ENCODE measurements at places on chromosomes 16 and 17.

- DNase-seq: no peak
These were observed 1.2 kb upstream of the C17orf99 start for GRCh38 chr17:78144736-78145641.

GRCh38 chr17:77834170-77835115 lies 124.1 kb upstream of the TNRC6C start:
- no peak for DNase-seq

- DNase-seq: no peak
These were observed 193.9 kb upstream of the SOX9 start for GRCh38 chr17:71926746-71927398.

- no peak for DNase-seq
These were observed 133.5 kb downstream of the RGS9 start for GRCh38 chr17:65270499-65271253.

- no peak for DNase-seq
These were observed 13.2 kb upstream of the MPRIP start for GRCh38 chr17:17028878-17029535.

DNA sequence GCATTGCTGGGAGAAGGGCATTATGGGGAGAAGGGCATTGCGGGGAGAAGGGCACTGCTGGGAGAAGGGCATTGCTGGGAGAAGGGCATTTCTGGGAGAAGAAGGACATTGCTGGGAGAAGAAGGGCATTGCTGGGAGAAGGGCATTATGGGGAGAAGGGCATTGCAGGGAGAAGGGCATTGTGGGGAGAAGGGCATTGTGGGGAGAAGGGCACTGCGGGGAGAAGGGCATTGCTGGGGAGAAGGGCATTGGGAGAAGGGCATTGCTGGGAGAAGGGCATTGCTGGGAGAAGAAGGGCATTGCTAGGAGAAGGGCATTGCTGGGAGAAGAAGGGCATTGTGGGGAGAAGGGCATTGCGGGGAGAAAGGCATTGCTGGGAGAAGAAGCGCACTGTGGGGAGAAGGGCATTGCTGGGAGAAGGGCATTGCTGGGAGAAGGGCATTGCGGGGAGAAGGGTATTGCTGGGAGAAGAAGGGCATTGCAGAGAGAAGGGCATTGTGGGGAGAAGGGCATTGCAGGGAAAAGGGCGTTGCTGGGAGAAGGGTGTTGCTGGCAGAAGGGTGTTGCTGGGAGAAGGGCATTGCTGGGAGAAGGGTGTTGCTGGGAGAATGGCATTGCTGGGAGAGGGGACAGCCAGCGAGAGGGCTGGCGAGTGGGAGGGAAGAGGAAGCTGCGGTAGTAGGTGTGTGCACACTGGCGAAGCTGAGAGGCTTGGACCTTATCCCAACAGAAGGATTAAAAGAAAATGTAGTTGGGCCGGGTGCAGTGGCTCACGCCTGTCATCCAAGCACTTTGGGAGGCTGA lies 4.6 kb upstream of the PYDC1 start:
- no peak for DNase-seq

DNA sequence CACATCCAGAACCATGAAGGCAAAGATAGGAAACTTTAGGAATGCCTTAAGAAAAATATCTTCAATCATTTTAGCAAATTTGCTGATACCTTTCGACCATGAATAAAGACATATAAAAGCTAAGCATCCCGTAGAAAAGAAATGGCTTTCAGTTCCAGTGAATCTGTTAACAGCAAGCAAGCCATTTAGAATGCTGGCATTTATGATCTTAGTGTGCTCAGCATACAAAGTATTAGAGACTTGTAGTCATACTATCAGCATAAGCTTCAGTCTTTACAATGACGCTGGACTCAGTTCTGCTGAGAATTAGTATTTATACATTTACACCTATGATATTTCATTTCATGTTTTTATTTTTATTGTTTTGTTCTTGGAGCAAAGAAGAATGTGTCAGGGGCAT lies 38.7 kb downstream of the VAT1L start:
- DNase-seq: no peak

GRCh38 chr17:80924807-80925610 lies 66.6 kb upstream of the CHMP6 start:
- no peak for DNase-seq

DNA sequence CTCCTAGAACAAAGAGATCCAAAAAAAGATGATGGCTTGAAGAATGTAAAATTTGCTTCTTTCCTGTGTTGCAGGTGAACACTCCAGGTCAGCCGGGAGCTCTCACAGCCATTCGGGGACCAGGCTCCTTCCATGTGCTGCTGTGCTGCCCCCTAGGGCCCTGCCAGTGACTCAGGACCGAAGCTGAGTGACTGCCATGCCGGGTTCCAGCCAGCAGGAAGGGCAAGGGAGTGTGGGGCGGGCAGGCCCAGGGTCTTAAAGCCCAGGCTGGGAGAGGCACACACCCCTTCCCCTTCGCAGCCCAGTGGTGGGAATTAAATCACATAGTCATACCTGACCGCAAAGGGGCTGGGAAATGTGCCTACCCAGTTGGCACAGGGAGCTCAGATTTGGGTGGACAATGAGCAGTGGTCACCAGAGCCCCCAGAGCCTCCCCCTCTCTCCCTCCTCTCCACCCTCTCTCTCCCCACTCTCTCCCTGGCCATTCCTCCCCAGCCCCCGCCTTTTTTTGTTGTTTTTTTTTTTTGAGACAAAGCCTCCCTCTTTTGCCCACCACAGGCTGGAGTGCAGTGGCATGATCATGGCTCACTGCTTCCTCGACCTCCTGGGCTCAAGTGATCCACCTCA lies 11.5 kb downstream of the EPOP start:
- DNase-seq: peak; percentile 83

DNA sequence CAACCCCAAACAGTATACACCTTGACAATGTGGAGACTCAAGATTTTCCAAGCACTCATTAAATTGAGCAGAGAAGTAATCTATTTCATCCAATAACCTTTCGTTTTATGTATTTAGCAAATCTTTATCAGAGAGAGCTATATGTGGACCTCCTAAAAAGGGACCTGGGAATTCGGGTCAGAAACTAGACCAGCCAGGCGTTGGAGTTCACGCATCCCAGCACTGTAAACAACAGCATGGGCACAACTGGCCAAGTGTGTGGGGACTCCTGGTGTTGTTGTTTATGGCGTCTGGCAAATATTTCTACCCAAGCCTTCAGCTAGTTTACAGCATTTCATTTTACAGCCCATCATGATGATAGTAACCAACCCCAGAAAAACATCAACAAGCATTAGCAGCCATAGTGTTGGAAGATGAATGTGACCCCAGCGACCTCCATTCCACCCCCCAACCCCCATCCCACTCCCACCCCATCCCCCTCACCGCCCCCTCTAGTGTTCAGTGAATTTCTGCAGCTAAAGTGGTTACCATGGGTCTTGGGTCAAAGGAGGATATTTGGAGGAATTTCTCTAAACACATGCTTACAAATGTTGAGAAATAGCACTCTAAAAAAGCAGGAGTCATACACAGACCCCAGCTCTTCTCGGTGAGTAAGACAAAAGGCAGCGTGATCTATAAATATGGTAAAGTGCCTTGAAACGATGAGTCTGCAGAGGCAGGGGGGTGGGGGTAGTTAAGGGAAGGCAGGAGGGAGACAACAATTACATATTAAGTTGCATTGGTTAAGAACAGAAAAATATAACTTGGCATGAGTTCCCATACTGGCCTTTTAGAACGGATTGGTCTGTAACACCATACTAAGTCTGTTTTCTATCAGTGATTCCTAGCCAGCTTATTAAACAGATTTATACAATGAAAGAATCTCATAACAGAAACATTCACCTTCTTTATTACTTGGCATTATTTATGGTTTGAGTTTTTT lies 91.4 kb upstream of the TBX2 start:
- DNase-seq: no peak

DNA sequence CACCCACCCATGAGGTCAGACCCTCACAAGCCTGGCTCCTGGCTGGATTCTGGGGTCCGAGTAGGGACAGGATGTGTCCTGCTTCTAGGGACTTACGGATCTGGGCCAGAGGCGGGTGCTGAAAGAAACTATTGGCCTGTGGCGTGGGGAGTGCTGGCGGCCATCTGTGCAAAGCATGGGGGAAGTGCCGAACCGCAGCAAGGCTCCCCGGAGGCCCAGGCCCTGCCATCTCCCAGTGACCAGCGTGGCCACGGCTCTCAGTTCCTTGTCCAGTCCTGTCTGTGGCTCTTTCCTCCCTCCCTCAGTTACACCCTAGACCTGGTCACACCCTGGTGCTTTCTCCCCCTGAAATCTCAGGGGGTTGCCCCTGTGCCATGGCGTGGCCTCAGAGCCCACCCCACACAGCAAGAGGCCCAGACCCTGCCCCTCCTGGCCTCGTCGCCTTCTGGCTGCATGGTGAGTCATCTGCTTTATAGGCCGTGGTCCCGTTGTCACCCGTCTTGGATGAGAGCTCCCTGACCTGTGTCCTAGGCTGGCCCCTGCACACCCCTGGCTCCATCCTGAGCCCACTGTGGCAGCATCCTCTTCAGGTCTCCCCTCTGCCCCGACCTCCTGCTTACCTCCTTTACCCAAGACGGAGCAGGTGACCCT lies 54.5 kb downstream of the PRMT7 start:
- no peak for DNase-seq

GRCh38 chr17:55284001-55284884 lies 19.5 kb downstream of the HLF start:
- DNase-seq: no peak
